ENCODE measurements at places on chromosomes 5 and 9. TPM values are rescaled to one million over a fixed set of nuclear protein-coding genes. Genes with fewer than 3 reads are reported as not detected.

The ANKRD34B gene
- not detected for total RNA-seq

The ANKDD1B gene
- 0.39 TPM for total RNA-seq

The PCDHA5 gene
- total RNA-seq: not detected

The OLFM1 gene
- total RNA-seq: 5.3 TPM

The ANKRD20A1 gene
- total RNA-seq: 1.1 TPM

Measured in T-helper 1 cell treated with Interleukin-12 subunit alpha and Interleukin-12 subunit beta and Interleukin-4 antibody, amounts not matched to agents 30 ng/mL and 1 ng/mL, for 36 hours (primary cell).